ENCODE measurements at places on chromosomes 2 and 18.

GRCh38 chr2:215796140-215796855 lies 217.1 kb downstream of the MREG start:
- DNase-seq = no peak

GRCh38 chr2:15914596-15915385 lies 25.6 kb upstream of the MYCN start:
- DNase-seq = no peak

GRCh38 chr2:72389447-72389846 lies 241.8 kb upstream of the CYP26B1 start:
- no peak for DNase-seq

GRCh38 chr2:111068435-111069058 lies 52.2 kb upstream of the BCL2L11 start:
- DNase-seq = no peak

- DNase-seq = no peak
Measured at GRCh38 chr2:9483107-9483506, 8.8 kb downstream of the IAH1 start.

DNA sequence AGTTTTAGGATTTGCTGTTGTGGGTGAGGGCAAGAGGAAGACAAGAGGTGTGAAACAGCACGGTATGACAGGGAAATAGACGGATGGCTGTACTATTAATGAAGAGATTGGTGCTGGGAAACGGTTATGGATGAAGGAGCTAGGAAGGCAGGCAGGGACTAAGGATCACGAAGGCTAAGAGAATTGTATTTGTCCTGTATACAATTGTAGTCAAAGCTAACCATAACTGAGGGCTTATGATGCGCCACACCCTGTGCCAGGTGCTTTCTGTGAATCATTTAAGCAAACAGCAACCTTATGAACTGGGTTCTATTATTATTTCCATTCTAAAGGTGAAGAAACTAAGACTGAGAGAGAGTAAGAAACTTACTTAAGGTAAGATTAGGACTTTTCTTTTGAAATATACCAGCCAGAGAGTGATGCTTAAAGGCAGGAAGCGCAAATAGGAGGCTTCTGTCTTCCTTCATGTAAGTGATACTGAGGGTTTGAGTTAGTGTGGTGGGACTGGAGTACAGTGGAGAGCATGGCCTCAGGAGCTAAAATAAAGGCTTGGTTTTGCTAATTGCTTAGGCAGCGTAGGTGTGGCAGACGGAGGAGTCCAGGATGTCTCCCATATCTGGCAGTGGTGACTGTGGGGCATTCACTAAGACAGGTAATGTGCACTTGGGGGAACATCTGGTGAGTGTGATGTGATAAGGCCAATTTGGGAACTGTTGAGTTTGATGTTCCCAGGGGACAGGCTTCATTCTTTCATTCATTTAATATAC lies 85.8 kb downstream of the PLEKHM3 start:
- DNase-seq = no peak

GRCh38 chr2:161344692-161345091 lies 36.5 kb downstream of the PSMD14 start:
- DNase-seq = no peak

DNA sequence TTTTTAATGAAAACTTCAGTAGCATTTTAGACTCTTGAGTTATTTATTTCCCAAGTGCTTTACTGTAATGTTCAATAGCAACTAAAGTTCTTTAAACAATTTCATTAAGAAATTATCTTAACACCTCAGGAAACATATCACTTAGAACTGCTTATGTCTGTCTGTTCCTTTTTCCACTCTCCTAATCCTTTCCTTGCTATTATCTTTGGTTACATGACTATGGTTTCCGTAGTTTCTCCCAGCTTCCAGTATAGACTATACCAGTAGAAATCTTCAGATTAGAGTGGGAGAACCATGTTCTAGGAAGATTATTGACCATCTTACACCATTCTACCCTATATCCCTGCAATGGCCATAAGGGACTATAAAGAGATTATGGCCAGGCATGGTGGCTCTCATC lies 280.0 kb downstream of the EXOC6B start:
- DNase-seq = no peak

GRCh38 chr2:69718338-69718965 lies 23.5 kb upstream of the ANXA4 start:
- DNase-seq = no peak

DNA sequence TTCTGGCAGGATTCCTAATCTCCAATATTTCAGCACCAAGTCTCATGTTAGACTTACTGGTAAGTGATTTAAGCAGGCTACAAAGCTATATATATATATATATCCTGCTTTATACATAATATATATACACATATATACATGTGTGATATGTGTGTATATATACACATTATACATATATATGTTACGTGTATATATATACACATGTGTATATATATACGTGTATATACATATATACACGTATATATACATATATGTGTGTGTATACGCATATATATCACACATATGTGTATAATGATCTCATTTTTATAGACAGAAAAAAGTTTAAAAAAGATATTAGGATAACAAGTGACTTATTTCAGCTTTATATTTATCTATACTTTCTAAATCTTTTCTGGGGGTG lies 41.6 kb downstream of the MEMO1 start:
- DNase-seq = no peak

- no peak for DNase-seq
Measured at GRCh38 chr18:49322765-49323490, 137.5 kb downstream of the DYM start.

DNA sequence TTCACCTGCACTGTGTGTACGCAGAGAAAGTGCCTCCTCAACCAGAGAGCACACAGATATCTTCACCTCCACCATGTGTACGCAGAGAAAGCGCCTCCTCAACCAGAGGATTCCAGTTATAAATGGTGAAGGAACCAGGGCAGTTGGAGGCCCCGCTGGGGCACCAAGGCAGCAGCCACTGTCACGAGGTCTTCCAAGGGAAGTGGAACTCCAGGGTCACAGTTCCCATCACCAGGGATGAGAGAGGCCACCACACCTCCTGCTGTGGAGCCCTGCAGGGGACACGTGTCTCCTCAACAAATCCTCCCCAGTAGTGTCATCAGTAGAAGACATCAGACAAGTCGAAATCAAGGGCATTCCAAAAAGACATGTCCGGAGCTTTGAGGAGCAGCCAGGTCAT lies 28.2 kb upstream of the NFATC1 start:
- DNase-seq = no peak

DNA sequence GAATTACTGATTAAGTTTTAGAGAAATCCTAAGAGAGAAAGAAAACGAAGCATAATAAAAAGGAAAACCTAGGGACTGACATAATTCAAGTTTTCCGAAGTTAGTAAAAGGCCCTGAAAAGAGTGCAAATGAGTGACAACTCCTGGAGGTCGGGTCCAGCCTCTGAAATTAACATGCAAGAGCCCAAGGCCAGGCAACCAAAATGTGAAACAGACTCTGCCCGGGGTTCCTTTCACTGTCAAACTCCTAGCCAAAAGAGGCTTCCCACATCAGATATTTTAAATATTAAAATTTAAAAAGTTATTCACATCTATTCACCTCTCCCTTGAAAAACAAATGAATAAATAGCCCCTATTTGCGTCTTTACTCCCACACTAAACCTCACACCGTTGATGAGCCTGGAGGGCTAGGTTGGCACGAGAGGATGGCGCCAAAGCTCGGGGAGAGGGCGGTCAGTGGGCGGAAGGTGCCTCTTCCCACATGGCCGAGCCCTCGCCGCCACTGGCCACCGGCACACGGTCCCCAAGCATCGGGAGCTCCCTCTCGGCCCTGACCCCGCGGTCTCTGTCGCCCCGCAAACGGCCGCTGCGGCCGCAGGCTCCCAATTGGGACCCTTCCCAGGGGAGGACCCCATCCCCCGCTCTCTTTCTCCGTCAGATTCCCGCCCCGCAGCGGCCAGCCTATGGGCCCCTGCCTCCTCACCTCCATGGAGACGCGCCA lies 630 bp downstream of the PPM1G start:
- no peak for DNase-seq

- no peak for DNase-seq
Measured at GRCh38 chr2:102117472-102117858, 25.1 kb upstream of the IL1R1 start.

DNA sequence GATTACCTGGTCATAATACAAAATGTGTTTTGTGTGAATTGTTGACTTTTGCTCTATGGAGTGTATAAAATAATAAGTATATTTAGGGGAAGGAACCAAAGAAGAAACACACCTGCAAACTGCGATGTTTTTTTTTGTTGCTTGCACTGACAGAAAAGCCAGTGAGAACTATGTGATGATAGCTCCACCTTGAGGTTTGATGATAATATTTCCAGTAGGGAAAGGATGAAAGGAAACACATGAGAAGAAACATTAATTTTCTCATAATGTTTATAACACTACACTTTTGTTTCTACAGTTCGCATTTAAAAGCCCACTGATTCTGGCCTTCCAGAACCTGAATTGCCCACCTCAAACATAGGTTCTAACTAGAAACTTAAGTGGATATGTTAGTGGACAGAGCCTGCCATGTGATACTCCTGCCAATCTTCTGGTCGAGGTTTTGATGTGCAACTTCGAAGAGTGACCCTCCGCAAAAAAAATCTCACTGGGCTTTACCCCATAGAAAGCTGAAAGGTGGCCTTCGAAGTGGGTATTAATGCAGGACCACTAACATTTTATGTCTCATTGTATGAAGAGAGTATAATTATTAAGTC lies 476.4 kb upstream of the SPHKAP start:
- DNase-seq = no peak

DNA sequence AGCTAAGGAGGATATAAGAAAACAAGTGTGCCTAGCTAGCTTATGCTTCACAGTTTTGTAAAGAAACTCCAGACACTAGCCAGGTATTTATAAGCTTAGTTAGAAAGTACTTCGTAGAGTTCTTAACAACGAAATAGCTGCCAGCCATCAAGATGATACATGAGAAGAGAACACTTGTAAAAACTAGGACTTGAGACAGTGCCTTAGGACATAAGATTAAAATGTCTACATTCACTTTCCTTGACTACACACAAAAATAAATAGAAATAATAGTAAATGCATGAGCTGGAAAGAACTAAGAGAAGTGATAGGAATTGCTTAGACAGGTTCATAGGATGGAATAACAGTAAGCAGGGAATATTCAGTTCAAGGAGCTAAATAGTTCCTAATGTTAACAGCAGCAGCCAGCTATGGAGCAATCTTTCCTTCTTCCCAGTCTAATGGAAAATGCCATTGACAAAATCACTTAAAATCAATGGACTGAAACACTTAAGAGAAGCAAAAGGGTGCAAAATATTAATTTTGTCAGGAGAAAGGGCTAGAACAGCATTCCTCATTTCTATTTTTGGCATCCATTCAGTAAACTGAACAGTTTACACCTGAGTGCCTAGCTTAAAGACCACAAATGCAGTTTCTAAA lies 186.6 kb downstream of the PDE11A start:
- DNase-seq = no peak

DNA sequence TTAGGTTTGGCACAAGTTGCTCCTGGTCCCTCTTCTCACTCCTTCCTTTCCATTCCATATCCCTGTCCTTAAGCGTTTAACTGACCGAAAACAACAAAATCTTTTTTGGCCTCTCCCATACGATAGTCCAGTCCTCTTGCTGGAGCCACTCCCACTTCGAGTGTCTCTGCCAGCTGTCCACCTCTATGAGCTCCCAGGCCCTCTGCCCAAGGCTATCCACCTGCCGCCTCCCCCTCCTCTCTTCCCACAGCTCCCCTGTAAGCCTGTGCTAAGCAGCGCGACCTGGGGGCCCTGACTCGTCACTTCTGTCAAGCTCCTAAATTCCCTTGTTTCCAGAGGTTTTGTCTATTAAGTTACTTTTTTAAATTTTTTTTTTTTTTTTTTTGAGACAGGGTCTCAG lies 47.0 kb upstream of the FOSL2 start:
- DNase-seq = no peak

GRCh38 chr2:119836455-119837142 lies 76.9 kb downstream of the PTPN4 start:
- no peak for DNase-seq

DNA sequence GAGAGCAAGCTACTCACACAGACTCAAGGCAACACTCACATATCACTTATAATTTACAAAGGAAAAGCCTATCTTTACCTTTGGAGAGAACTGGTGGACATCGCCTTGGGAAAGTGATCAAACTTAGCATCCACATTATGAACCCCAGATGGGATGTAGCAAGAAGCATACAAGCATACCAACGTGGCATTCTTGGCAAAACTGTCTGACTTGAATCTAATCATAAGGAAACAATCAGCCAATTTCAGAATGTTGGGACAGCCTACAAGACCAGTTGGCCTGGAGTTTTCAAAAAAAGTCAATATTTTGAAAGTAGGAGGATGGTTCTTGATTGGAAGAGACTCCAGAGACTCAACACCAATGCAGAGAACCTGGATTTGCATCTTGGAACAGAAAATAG lies 79.1 kb upstream of the PMAIP1 start:
- DNase-seq = no peak

- DNase-seq = no peak
Measured at GRCh38 chr18:39596221-39596620, 2030.6 kb upstream of the CELF4 start.

DNA sequence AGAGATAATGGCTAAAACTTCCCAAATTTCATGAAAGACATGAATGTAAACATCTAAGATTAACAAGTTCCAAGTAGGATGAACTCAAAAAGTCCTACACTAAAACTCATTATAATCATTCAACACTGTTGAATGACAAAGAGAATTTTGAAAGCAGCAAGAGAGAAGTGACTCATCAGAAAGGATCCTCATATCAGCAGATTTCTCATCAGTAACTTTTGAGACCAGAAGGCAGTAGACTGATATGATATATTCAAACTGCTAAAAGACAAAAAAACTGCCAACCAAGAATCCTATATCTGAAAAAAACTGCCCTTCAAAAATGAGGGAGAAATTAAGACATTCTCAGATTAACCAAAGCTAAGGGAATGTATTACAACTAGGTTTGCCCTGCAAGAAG lies 130.6 kb upstream of the OTX1 start:
- no peak for DNase-seq

DNA sequence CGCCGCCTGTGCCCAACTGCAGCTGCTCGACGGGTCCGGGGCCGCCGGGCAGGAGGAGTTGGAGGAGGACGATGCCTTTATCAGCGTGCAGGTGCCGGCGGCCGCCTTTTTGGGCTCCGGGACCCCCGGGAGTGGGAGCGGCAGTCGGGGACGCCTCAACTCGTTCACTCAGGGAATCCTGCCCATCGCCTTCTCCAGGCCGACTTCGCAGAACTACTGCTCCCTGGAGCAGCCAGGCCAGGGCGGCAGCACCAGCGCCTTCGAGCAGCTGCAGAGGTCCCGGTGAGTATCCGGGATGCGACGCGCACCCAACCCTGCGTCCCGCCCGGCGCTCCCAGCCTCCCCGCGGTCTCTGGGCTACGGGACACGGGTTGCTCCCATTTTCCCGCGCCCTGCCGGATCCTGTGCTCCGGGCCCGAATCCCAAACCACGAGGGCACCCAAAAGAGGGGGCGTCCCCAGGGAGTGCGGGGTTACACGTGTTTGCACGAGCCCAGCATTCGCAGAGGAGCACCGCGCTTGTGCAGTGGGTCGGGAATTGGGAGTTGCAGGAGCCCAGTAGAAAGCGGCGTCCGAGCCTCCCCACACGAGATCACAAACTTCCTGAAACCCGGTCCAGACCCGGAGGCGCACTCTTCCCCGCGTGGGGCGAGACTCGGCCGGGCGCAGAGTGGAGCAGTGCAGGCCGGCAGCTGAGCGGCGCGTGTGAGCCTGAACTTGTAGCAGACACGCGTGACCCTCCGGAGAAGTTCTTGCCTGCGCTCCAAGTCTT lies 1.2 kb downstream of the CABLES1 start:
- no peak for DNase-seq

GRCh38 chr18:26183395-26184112 lies 42.7 kb upstream of the TAF4B start:
- no peak for DNase-seq

Measured in stimulated activated CD4-positive, alpha-beta T cell treated with anti-CD3 and anti-CD28 coated beads, TNF-alpha, amount 100 ng/mL, for 48 hours (primary cell).